ENCODE measurements at places on chromosomes 7 and 10.

DNA sequence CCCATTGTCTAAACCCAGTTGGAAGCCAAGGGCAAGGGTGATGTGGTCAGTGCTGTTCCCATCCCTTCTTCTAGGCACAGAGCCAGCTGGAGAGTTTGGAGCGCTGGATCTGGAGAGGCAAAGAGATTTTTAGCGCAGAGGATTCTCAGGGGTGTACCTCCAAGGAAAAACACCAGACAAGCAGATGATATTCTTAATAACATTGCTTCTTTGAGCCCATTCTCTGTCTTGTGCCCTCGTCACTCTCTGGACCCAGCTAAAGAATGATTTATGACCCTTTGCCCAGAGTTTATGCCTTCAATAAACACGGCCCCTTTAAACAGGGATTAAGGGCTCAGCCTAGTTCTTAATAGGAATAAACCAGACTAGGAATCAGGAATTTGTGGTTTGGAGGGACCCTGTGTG lies 4.7 kb upstream of the HIP1 start:
- DNase-seq, result peak; percentile 64

- no peak for DNase-seq
Measured at GRCh38 chr10:71335173-71335708, 16.2 kb downstream of the SLC29A3 start.

- DNase-seq, result no peak
Measured at GRCh38 chr7:54857294-54857693, 98.3 kb upstream of the SEC61G start.

DNA sequence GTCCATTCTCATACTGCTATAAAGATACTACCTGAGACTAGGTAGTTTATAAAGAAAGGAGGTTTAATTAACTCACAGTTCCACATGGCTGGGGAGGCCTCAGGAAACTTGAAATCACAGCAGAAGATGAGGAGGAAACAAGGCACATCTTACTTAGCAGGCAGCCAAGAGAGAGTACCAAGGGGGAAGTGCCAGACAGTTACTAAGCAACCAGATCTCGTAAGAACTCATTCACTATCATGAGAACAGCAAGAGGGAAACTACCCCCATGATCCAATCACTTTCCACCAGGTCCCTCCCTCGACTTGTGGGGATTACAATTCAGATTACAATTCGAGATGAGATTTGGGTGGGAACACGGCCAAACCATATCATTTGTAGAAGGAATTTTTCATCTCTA lies 36.3 kb downstream of the NHLRC2 start:
- DNase-seq, result no peak

GRCh38 chr10:53007527-53007842 lies 234.9 kb upstream of the MBL2 start:
- DNase-seq, result no peak

DNA sequence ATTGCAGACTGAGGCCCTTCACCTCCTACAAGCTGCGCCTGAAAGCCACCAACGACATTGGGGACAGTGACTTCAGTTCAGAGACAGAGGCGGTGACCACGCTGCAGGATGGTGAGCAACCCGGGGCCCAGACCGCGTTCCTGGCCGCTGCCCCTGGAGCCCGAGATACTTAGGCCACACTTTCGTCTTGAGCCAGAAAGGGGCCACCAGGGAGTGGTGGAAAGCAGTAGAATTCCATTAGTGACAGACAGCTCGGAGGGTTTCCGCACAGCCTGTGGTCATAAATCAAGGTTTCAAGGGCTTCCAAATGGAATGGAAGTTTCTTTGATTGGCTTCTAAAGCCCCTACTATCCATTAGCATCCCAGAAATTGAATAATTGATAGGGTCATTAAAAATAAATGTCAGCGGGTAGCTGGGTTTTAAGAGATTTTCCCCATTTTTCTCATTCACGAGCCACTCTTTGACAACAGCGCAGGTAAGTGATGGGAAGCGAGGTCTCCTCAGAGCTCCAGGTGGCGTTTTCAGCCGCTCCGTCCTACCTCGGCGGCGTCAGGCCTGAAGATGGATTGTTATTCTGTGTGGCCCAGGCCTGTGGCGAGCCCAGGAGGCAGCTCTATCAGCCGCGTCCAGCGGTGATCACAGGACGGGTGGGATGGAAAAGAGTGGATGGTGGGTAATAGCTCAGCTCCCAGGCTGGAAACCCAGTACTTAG lies 523.5 kb upstream of the FOXK1 start:
- no peak for DNase-seq

- DNase-seq, result no peak
Measured at GRCh38 chr7:85010306-85010705, 176.6 kb downstream of the SEMA3D start.

DNA sequence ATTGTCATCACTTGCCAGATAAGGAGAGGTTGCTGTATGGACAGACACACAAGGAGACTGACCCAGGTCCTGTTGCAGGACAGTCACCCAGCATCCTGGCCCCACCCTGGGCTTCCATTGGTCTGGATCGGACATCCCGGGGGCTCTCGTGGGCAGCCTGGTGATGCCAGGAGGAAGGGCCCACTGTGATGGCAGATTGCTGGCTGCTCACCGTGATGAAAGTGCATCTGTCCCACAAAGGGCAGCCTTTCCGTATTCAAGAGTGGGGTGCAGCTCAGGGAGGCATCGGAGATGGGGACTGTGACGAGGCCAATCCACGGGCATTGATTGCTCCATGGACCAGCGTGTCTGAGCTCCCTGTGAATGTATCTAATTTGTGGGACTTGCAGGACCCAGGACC lies 41.3 kb downstream of the PRKAG2 start:
- no peak for DNase-seq

DNA sequence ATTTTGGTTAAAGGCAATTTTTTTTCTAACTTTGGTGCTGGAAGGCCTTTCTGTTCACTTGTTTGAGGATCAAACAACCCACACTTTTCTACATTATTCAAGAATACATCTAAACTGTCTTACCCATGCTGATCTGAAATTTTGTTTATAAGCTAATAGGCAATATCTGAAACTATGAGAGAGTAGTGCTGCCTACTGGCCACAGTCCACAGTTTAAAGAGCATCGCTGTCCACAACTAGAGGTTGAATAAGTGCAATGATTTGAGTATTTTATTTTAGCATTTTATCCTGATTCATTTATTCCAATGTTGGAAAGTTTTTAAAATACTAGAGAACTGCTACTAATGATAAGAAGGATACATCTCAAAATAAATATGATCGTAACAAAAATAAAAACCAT lies 306.9 kb downstream of the ELMO1 start:
- no peak for DNase-seq

GRCh38 chr10:52481986-52482555 lies 168.0 kb downstream of the DKK1 start:
- no peak for DNase-seq

Data from cardiac fibroblast (primary cell).